GM03348 (cell line): ENCODE measurements at places on chromosomes 3 and 15.
A peak's percentile ranks its signal among the peaks of the same experiment; 100 is the strongest.

DNA sequence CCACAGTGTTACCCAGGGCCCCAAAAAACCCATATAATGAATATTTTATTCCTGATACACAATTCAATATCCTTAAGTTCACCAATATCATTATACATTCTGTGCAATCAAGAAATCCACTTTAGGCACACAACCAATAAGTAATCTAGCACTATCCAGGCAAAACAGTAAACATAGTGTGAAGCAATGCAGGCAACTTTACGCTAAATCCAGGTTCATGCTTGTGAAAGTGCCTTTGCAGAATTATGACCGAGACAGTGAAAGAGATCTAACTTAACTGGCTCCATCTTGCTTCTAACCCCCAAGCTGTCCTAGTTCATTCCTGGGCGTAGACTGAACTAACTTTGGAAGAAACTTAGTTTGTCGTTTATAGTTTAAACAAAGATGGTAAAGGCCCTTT, 34.2 kb upstream of the INO80 start:
- DNase-seq, result no peak

- DNase-seq, result peak; percentile 30
Measured at GRCh38 chr3:56976651-56977560, 83.6 kb upstream of the SPATA12 start.

DNA sequence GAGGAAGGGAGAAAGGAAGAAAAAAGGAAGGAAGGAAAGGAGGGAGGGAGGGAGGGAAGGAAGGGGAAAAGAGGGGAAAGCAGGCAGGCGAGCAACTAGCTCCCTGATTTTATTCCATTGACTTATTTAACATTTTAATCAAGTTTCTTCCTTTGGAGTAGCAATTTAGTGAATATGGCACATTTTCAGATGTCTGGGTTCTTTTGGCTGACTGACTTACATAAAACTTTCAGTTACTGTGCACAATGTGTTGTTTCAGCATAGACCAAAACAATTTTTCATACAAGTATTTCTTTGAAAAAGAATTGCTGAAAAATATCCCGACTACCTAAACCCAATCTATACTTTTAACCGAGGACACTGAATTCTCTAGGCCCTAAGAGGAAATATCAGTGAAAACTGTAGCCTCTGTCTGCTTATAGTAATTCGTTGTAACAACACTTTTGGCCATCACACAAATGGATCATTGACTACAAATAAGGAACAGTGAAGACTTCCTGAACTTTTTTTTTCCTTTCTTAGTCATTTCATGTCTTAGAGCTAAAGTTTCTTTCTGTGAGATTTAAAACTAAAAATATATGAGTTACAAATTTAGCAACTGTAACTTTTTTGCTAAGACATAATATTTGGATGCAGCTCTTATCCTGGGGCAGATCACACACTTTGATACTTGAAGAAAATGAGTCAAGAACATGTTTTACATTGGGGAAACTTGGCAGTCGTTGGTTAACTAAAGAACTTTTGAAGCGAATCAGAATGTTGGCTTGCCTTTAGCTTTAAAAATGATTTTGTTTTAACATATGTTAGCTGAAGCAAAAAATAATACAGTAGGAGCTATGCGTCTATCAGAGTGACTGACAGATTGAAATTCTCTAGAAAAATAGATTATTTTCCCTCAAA, 79.6 kb downstream of the SOX2 start:
- DNase-seq, result no peak

- no peak for DNase-seq
Measured at GRCh38 chr15:63983061-63983711, 63.1 kb downstream of the DAPK2 start.

GRCh38 chr3:114110439-114110838, 53.9 kb downstream of the QTRT2 start:
- no peak for DNase-seq

- no peak for DNase-seq
Measured at GRCh38 chr3:13853978-13854296, 25.9 kb downstream of the WNT7A start.

GRCh38 chr3:128382221-128382807, 84.4 kb downstream of the DNAJB8 start:
- no peak for DNase-seq

DNA sequence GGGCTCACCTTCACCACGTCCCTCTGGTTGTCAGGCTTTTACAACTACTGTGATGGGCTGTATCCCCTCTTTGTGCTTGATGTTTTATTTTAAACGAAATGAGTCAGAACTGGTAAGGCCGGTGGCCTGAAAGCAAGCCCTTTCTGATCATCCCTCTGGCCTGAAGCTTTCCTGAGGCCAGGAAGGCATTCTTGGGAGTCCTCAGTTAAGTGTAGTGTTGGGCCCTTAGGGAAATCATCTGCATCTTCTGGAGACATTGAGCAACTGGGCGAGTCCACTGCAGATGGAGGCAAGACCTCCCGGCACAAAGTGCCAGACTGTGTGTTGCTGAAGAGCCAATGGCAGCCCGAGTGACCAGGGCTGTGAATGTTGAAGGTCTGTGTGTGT, 33.0 kb upstream of the AMOTL2 start:
- peak; percentile 53 for DNase-seq

DNA sequence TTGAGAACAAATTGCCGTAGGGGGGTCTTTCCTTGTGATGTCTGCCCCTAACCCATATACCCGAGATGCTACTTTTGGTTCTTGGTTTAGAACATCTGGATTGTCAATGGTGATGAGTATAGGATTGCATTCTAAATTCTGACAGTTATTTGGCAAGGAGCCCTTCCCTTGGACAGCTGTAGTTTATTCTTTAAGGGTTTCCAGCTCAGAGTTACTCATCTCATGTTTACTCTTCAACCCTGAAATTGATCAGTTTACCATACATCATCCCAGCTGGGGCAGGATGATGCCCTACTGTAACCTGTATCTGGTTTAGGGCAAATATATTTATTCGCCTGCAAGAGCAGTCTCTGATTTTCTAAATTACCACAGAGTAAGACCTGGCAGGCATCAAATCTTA, 85.7 kb upstream of the XCR1 start:
- no peak for DNase-seq

DNA sequence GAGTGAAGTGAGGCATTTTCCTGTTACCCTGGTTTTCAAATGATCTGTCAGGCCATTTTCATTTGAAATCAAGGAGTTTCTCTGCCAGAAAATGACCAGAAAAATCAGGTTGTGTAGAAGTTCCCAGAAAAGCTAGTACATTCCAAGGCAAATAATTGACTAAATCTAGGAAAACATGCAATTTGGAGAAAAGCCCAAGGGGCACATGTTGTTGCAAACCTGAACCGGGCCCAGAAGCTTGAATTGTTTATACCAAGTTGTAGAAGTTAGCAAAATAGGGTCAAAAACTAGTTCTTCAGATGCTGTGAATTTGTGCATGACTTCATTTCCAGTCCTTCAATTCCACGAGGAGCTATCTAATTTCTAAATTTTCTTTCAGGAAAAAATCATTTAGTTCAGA, 31.0 kb downstream of the TRIM42 start:
- DNase-seq, result no peak

- no peak for DNase-seq
Measured at GRCh38 chr3:39961230-39961629, 151.8 kb downstream of the MYRIP start.

DNA sequence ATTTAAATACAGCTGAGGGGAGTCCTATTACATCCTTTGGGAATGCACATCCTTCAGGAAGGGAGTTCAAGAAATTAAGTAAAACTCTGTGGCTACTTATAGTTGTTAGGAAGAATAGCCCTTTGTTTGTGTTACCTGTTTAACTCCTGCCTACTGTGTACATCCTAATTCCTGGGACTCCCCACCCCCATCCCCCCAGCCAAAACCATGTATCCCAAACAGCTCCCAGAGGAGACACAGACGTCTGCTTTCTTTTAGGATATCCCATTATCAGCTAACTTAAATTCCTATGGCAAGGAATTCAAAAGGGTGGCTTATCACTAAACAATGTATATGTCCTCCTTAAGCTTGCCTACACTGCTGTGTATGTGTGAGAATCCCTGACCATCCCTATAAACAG, 581.7 kb downstream of the DIPK2A start:
- DNase-seq, result no peak

- DNase-seq, result no peak
Measured at GRCh38 chr15:55696221-55696620, 46.7 kb downstream of the PRTG start.

DNA sequence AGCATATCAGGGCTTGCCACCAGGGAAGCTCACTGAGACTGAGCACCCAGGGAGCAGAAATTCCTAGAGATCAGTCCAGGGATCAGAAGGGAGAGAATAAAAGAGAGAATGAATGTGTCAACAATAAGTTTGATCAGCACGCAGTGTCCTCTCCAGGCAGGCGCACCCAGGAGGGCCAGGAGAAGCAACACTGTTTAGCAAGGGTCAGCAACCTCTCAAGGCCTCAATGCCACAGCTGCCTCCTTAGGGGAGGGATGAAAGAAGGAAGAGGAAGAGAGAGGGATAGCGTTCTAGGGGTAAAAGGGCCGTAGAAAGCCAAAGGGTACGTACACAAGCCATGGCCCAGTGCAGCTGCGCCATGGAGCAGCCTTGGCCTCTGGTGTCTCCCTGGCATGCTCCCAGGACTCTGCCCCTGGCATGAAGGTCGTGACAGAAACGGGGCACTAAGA, 399.8 kb downstream of the SHQ1 start:
- no peak for DNase-seq

- DNase-seq, result peak; percentile 51
Measured at GRCh38 chr3:130539005-130539404, 22.0 kb downstream of the COL6A6 start.

GRCh38 chr15:22989576-22990477, 9.7 kb upstream of the CYFIP1 start:
- DNase-seq, result no peak

DNA sequence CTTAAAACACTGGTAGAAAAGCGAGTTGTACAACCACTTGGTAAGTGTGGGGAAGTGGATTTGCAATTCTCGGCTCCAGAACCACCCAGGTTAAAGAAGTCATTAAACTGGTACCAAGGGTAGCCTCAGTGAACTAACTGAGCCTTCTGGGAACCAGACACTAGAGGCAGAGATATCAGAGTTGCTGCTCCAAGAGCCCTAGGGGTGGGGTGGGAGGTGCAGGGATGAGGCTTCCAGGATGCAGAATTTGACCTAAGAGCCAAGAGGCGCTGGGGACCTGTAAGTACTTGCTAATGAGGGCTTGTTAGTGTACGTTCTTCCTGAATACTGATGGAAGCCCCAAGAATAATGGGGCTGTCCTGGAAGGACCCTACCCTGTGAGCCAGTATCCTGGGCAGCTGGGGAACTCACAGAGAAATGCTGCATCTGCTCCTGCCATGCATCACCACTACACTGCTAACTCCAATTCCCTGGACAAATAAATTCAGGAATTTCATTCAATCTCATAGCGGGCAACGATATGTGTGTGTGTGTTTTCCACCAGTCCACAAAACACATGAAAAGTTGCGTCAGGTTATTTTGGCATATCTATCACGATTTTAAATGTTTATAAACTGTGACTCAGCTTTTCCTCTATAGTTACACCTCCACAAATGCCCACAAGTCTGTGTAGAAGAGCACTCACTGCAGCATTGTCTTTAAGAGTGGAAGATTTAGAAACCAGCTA, 23.8 kb downstream of the STIMATE start:
- DNase-seq, result no peak

DNA sequence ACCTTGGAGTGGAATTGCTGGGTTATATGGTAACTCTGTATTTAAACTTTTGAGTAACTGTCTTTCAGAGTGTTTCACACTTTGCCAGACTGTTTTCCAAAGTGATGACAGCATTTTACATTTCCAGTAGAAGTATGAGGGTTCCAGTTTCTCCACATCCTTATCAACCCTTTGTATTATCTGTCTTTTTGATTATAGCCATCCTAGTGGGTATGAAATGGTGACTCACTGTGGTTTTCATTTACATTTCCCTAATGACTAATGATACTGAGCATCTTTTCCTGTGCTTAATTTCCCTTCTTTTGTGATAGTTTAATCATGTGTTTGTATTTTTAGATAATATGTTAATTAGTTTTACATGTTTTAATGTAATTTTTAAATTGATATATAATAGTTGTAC, 138.1 kb upstream of the DAZL start:
- no peak for DNase-seq

GRCh38 chr3:163491714-163492113, 1586.6 kb downstream of the SI start:
- DNase-seq, result no peak

DNA sequence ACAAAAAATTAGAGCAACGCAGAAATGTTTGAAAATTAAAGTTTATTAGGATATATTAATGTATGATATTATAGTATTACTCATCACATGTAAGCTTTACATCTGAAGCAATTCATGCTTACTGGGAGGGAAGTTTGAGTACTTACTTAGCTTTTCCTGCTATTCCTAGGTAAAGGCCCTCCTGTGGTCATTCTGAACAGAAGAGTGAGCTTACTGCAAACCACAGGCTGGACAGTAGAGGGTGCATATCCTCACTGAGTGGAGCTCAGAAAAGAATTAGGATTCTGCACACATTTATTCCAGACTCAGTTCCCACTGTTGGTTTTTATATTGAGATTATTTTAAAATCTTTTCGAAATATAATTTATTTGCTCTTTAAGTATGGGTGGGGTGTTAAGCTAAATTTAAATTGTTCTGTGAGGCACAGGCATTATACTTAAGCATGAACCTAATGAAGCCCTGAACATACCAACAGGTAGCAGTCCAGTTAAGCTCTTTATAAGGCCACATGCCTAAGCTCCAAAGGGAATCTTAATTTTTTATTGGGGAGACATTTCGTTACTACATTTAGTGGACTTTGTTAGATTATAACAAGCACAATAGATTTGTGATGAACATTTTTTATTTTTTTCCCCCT, 10.2 kb downstream of the MRPS22 start:
- DNase-seq, result peak; percentile 64

- peak; percentile 59 for DNase-seq
Measured at GRCh38 chr3:111210003-111210711, 138.5 kb downstream of the NECTIN3 start.

- DNase-seq, result peak; percentile 64
Measured at GRCh38 chr15:50051811-50052419, 67.1 kb downstream of the ATP8B4 start.

GRCh38 chr3:24196526-24196925, 251.4 kb downstream of the NR1D2 start:
- DNase-seq, result peak; percentile 67

- DNase-seq, result no peak
Measured at GRCh38 chr3:172885704-172886103, 135.2 kb downstream of the ECT2 start.

GRCh38 chr15:93987068-93987467, 244.3 kb upstream of the MCTP2 start:
- DNase-seq, result no peak

DNA sequence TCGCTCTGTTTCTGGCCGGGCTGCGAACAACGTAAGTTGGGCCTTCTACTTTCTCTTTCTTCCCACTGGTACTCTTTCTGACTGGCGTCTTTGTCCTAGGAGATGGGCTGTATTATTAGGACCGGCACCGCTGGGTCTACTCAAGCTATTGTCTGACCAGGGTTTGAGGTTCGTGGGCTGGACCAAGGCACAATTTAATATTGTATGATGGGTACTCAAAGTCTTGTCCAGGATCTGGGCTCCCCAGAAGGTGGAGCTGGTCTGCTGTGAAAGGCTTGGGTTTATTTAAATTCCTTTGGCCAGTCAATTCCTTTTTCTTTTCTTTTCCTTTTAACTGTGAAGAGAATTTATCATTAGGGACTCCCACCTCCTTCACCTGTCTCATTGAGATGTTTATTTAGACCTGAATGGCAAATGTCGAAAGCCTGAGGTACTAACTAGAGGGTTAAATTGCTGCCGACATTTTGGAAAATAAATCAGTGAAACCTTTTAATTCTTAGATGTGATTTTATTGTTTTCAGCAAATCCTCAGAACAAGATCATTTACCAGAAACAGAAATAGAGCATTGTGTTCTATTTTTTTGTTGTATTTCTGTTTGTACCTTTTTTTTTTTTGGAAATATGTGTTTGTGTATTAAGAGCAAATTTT, 410 bp downstream of the LRRC49 start:
- DNase-seq, result peak; percentile 67
